ENCODE measurements at places on chromosomes 5 and 9.

- DNase-seq, result no peak
Measured at GRCh38 chr5:180376511-180376910, 23.4 kb upstream of the GFPT2 start.

DNA sequence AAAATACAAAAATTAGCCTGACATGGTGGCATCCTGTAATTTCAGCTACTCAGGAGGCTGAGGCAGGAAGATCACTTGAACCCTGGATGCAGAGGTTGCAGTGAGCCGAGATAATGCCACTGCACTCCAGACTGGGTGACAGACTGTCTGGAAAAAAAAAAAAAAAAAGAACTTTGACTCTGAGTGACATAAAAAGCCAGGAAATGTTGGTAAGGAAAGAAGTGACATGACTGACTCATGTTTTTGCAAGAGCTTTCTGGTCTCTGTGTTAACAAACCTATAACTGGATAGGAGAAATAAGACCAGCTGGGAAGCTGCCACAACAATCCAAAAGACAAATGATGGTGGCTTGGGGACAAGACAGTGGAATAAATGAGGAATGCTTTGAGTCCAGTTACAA, 272.1 kb downstream of the HINT1 start:
- no peak for DNase-seq

DNA sequence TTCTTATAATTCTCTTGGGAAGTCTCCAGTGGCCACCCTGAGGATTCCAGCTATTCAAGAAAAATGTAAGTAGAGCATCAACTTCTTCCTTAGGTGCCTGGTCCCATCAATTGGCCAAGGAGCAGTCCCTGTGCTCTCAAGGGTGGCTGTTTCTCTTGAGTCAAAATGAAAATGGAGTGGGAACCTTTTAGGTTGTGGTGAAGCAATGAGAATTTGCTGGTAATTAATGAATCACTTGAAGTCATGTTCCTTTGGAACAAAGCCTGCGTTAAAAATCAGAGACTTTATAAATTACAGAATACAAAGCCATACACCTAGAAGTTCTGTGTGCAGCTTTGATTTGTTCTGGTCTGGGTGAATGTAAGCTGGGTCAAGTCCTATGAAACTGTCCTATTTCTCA, 48.9 kb downstream of the IL31RA start:
- DNase-seq, result no peak

DNA sequence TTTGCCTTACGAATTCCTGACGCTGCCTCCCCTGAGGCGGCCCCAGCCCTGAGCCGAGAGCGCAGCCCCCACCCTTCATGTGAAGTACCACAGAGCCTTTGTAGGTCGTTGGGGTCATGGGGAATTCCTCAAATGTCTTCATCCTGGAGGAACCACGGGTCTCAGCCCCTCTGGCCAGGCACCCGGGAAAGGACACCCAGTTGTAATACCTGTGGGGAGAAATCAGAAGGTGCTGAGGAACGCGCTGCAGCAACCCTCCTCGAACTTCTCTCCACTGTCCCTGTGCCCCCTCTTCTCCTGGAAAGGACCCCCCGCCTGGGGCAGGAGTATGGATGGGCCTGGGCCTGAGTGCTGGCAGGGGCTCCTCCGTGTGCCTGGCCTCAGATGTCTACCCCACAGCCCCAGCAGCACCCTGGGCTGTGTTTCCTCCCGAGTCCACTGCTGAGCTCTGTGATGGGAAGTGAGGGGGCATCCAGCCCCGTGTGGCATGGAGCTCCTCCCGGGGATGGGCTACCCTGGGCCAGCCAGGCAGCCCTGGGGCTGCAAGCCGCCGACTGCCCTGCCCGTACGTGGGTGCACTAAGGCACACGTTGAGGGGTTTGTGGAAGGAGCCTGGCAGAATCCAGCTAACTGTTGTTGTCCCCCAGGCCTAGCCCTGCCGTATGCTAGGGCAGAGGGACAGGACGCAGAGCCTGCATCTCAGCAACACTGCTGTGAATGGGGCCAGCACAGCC, 18.7 kb upstream of the SCGB3A1 start:
- no peak for DNase-seq
